ENCODE measurements at places on chromosomes 3 and 15.

- no peak for DNase-seq
These were observed 508 bp upstream of the ECT2 start for GRCh38 chr3:172750069-172750367.

- DNase-seq: no peak
These were observed 14.6 kb upstream of the SEC62 start for GRCh38 chr3:169952045-169952444.

DNA sequence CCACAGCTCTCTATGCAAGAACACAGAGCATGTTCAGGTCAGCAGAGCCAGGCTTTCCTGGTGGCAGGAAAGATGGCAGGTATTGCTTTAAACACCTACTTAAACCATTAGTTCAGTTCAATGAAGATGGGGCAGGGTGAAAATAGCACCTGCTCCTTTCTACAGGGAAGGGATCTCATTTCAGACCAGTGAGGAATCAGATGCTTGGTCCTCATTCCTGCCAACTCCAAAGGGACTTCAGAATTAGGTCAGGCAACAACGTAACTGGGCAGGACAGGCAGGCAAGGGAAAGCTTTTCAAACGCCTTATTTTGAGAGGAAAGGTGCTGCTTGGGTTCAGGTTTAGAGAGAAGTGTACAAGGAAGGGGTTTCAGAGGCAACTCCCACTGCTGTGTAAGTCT is 12.6 kb upstream of the RPS17 start:
- DNase-seq: no peak

DNA sequence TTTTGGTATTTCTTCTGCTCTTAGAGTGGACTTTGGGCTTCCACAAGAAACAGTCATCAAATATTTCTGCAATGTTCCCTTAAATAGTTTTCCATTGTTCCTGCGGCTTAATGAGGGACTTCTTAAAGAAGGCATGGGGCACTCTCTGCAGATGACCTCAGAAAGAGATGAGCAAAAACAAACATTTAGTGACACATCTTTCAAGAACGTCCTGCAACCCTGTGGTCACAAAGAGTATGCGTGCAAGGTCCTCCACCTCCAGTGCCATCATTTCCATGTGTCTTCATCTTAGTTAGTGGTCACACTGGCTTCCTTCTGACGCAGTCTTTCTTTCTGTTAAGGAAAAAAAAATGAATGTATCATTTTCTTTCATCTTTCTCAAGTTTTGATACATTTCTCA is 56.2 kb downstream of the GREM1 start:
- no peak for DNase-seq

DNA sequence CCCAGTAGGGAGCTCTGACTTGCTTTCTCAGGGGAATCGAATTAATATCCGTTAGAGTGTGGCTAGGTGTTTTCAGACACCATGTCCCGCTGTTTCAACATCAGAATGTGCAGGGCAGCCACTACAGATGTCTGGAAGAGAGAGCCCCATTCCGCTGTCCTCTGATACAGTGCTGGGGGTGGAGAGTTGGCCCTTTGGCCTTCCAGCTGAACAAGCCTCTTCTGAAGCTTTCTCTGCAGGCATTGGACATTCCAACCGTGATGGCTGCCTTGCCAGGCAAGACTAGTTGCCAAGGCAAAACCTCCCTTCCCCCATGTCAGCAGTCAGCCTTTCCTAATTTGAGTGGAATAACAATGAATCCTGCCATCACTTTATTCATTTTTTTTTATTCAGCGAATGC is 1.5 kb downstream of the FAH start:
- no peak for DNase-seq

DNA sequence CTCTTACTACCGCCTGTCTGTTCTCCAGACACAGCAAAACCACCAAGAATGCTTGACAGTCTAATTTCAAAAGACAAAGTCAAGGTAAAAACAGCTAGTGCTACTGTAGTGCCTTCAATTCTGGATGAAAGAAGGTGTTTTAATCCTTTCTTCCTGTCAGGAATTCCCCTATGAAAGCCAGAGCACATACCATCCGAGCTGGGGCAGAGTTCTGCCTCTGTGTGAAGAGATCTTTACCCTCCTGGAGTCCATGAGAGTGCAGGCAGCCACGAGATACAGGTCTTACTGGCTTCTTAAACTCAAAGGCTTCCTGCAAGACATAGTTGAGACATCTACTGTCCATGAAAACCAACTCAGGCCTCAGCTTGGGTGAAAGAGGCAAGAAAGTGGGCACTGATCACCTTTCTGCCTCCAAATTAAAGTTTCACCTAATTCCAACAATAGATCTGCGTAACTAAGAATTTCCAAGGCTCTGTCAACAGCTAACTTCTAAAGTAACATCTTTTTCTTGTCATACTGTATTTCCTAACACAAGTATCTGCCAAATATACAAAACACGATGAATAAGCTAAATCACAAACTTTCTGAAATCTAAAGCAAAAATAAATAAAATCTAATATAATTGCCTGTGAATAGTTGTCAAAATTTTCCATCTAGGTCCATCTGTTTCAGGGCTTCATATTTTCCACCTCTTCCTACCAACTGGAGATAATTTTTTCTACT is 7.5 kb downstream of the CDC25A start:
- no peak for DNase-seq

DNA sequence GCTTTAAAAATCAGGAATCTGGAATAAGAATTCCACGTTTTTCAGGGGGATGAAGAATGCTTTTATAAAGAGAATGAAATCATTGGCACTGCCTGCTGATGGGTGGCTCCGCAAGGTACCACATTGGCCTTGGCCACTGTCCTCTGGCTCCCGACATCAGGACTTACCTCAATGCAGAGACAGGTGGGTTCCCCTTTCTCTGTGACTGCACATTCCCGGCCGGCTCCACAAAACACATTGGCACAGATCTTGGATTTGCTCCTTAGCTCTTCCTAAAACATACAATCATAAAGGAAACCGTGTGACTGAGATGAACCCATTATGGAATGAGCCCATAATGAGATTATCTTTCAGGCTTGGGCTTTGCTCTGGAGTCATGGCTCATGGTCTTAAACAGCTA is 35.0 kb downstream of the FSTL1 start:
- DNase-seq: no peak

DNA sequence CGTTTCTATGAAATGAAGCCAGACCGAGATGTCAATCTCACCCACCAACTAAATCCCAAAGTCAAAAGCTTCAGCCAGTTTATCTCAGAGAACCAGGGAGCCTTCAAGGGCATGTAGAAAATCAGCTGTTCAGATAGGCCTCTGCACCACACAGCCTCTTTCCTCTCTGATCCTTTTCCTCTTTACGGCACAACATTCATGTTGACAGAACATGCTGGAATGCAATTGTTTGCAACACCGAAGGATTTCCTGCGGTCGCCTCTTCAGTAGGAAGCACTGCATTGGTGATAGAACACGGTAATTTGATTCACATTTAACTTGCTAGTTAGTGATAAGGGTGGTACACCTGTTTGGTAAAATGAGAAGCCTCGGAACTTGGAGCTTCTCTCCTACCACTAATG is 41.9 kb upstream of the TRA2B start:
- DNase-seq: no peak

- no peak for DNase-seq
These were observed 2.0 kb downstream of the ATP2C1 start for GRCh38 chr3:130895690-130896488.

DNA sequence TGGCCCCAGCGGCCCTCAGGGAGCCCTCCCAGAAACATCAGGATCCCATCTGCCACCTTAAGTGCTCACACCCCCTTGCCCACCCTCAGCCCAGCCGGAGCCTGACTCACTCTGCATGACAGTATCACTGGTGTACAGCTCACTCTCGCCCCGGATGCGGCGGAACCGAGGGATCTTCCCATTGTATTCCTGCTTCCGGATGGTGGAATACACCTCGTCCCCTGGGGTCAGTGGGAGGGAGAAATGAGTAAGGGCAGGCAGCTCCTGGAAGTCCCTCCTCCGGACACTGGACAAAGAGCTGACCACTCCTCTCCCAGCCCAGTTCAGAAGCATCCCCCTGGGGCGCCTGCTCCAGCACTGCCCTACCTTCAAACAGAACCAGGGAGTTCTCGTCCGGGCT is 16.5 kb downstream of the SEMA7A start:
- no peak for DNase-seq

- DNase-seq: no peak
These were observed 39.4 kb downstream of the ARPP21 start for GRCh38 chr3:35678643-35679161.

DNA sequence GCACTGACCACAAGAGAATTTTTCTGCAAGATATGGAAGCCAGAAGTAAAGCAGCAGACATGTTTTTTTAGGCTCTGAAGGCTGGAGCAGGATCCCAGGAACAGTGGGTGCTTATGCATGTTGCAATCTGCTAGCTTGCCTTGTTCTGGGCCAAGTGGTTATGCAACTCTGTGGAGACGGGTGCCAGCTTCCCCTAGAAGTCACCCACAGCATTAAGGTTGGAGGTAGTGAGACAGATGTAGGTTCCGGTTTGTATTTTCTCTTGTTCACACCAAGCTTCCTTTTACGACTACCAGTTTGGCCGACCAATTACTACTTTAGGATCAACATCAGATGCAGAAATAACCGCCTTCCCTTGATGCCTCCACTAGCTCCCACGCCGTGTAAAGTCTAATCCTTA is 11.1 kb downstream of the DPH3 start:
- no peak for DNase-seq

DNA sequence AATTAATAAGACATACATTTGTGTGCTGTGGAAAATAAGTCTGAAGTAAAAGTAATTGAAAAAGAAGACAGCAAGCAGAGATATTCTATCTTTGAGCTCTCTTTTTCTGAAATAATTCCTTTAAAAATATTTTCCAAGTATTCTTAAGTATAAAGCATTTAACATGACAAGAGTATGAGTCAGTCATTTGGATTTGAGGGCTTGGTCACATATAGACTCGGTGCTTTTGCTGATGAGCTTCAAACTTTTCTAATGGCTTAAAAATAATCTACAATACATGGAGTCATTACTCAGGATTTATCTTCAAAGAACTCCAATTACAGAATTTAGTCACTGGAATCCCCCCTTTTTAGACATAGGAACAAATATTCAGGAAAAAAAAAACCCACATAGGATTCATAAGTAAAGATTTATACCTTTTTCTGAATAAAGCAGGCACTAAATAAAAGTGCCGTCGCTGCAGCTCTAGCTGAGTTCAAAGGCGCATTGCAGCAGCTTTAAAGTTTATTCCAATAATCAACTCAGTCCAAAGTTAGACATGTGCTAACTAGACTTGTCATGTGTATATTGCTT is 147.5 kb downstream of the CTNNB1 start:
- DNase-seq: no peak

DNA sequence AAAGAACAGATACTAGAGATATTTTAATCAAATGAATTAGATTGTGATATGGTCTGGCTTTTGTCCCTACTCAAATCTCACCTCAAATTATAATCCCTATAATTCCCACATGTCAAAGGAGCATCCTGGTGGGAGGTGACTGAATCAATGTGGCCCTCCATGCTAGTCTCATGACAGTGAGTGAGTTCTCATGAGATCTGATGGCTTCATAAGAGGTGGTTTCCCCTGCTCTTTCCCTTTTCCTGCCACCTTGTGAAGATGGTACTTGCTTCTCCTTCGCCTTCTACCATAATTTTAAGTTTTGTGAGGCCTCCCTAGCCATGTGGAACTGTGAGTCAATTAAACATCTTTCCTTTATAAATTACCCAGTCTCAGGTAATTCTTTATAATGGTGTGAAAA is 82.8 kb downstream of the FAIM start:
- no peak for DNase-seq

DNA sequence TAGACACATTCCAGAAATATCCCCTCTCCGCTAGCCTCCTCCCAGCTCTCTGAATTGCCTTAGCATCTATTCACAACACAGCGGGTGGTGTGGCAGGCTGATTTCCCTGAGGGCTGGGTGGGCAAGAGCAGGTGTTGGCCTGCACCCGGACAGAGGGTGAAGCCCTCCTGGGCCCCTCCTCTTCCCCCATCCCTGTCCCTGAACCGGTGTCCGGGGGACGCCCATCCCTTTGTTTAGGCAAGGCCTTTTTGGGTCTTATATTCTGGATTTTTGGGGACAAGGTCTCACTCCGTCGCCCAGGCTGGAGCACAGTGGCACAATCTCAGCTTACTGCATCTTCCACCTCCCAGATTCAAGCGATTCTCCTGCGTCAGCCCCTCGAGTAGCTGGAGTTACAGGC is 55.2 kb upstream of the KLHL25 start:
- no peak for DNase-seq

DNA sequence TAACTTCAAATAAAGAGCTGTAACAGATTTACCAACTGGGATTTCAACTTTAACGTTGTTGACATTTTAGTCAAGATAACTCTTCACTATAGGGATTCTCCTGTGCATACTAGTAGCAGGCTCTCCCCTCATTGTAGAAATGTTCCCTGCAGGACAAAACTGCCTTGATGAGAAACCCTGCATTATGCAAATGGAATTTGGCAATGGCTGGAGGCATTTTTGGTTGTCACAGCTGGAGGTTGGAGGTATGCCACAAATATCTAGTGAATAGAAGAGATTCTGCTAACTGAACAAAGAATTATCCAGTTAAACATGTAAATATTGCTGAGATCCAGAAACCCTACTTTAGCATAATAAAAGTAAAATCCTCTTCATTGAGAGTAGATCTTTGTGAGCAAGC is 928.8 kb upstream of the ALCAM start:
- DNase-seq: no peak

GRCh38 chr3:33217866-33218445 is 654 bp downstream of the SUSD5 start:
- no peak for DNase-seq

DNA sequence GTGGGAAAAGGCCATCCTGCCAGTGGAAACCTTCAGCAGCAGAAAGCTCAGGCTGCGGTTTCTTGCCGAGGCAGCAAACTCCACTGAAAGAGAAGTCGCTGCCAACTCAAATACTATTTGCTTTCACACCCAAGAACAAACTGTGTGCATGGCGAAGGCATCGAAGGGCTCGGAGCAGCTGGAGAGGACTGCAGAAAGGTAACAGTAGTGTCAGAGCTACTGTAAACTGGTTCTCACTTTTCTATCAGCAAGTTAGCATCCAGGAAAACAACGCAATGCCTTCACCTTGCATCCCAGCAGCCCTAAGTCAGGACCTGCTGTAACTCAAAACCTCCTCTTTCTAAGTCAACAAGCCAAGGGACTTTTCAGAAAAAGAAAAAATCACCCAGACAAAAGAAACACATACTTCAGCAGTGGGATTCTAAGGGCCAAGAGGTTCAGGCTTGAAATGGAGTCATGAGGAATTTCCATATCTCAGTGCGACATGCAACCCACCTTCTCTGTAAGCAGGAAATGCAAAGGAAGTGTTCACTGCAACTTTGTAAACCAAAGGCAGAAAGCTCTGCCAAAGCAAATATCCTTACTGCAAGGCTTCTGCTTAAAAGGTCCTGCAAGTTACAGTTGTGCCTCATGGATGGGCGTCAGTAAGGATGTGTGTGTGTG is 193.5 kb downstream of the FOXP1 start:
- no peak for DNase-seq
